ENCODE measurements at places on chromosomes 4 and X.

- DNase-seq, result no peak
Observed at GRCh38 chr4:82450966-82451755, 20.8 kb downstream of the ENOPH1 start.

DNA sequence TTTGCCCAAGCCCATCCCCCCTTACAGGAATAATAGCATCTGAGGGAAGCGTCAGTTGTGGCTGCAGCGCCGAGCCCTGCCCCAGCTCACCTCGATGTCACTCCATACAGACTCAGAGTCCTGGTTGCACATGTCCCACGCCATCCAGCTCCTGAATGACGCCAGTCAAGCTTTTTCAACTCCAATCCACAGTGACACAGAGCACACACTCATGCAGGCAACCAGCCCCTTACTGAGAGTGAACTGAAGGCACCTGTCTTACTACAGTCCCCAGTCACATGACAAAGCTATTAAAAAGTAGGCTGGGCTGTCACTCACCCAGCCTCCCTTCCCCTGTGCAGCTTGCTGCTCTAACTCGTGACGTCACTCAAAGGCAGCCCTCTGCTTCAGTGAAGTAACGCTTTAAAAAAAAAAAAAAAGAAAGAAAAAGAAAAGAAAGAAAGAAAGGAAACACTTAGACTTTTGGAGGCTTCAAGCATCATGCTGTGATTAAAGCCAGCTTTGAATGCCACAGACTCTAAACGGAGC is at the start of gene PPARGC1A:
PPARGC1A (minus strand) TSS at position 234 of the 528 bp plus-strand sequence; CDS start at position 144, 90 bp downstream.
- DNase-seq, result no peak

DNA sequence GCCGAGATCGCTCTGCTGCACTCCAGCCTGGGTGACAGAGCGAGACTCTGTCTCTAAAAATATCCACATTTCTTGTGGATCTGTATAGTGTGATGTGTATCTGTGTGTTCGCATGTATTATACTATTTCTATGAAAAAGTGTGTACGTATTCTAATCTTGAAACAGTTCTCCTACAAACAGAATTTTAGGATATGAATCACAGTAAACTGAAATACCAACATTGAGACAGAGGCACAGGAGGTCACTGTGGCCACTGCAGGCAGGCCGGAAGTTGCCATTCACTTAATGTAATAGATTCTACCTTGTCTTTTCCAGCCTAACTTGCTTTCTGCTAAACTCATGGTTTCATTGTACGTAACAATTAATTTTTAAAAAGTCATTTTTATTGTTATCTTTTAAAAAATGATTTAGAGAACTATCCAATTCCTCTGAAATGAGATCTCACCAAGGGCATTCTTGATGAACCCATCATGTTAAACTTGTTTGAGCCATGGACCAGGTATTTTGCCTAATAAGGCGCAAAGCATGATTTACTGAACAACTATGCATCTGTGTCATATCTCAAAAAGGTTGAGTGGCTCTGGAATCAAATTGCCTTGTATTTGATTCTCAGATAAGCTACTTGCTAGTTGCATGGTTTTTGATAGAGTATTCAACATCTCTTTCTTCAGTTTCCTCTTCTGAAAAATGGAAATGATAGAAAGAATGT is 154.9 kb upstream of the GYPA start:
- no peak for DNase-seq

- no peak for DNase-seq
Observed at GRCh38 chr4:89253311-89253710, 54.3 kb downstream of the GPRIN3 start.

DNA sequence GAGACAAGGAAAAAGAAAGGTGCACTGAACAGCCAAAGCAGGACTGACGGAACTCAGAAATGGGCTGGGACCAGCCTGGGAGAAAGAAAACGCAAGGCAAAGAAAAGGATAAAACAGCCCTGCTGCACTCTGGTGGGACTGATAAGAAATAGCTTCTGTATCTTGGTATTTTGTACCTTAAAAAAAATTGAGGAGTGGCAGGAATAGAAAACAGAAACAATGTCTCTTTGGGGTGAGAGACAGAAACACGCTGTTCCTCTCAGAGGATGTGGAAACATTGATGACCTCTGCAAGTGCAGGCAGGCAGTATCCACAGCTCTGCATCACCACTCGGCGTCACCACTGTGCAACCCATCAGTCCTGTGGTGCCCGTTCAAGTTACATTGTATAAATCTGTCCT is 152.5 kb upstream of the SPRY1 start:
- no peak for DNase-seq

- no peak for DNase-seq
Observed at GRCh38 chr4:156764846-156765245, 206.8 kb downstream of the PDGFC start.

DNA sequence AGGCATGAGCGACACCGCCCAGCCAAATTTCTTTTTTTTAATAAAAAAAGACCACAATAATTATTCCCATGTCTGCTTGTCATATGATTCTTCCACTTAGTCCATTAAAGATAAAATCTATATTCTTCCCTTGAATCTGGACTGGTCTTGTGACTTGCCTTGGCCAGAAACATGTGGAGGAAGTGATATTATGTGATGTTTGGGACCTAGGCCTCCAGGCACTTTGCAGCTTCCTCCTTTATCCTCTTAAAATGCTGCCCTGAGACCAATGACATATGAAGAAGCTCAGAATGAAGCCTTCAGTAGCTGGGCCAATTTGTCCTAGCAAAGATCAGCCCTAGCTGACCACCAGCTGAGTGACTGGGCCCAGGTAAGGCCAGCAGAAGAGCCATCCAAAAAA is 250.0 kb downstream of the INPP4B start:
- no peak for DNase-seq

- no peak for DNase-seq
Observed at GRCh38 chr4:188714501-188714900, 575.3 kb downstream of the TRIML1 start.

- no peak for DNase-seq
Observed at GRCh38 chr4:66404141-66404540, 733.9 kb upstream of the EPHA5 start.

DNA sequence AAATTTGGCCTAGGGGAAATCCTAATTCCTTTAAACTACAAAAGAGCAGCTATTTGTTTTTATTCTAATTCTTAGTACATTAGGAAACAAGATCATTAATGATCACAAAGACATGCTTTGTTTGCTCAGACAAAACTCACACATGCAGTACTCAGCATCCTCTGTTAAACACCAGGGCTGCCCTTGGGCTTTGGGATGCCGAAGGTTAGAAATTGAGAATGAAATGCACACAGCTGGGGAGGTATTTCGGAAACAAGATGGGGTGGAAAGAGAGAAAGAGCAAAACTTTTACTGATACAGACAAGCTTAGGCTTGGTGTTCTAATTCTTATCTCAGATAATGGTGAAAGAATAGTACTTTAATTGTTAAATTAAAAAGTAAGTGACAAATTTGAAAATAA is 222.6 kb downstream of the DCTD start:
- DNase-seq, result no peak

DNA sequence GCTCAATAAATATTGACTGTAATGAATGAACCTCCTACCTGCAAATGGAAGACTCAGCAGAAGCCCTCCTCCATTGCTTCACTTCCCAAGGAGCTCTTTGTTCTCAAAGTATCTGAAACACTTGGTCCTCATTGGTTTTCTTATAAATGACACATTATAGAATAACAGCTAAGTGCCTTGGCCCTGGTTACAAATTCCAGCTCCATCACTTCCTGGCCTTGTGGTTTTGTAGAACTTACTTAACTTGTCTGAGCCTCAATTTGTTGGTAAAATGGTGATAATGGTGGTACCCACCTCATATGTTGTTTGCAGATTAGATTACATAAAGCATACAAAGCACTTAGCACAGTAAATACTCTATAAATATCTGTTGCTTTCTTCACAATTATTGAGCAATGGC is 25.2 kb upstream of the SMIM20 start:
- DNase-seq, result no peak

DNA sequence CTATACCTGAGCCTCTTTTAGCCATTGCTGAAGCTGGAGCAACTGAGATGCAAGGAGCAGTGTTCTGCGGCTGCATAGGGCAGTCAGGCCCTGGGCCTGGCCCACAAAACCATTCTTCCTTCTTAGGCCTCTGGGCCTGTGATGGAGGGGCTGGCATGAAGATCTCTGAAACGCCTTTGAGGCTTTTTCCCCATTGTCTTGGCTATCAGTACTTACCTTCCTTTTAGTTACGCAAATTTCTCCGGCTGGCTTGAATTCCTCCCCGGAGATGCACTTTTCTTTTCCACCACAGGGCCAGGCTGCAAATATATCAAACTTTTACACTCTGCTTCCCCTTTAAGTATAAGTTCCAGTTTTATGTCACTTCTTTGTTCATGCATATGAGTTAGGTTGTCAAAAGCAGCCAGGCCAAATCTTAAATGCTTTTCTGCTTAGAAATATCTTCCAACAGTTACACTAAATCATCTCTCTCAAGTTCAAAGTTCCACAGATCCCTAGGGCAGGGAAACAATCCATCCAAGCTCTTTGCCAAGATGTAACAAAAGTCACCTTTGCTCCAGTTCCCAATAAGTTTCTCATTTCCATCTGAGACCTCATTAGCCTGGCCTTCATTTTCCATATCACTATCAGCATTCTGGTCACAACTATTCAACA is 194.4 kb upstream of the PCDH7 start:
- no peak for DNase-seq

GRCh38 chr4:137076908-137077307 is 455.4 kb downstream of the PCDH18 start:
- no peak for DNase-seq

- DNase-seq, result no peak
Observed at GRCh38 chr4:48667148-48667547, 112.9 kb downstream of the FRYL start.

DNA sequence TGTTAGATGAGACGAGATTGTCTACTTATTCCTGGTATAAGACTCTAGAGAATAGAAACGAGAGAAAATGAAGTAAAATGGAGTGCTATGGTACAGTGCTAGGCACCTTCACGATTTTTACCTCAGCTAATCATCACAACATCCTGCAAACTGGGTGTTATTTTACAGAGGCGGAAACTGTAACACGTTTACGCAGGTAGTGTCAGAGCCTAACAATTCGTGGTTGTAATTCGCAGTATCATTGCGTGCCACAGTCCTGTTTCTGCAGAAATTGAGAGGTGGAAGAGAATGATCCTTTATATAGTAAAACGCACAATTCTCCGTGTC is 383 bp upstream of the TBC1D19 start:
- DNase-seq, result no peak

- DNase-seq, result no peak
Observed at GRCh38 chr4:159144112-159144694, 41.3 kb downstream of the RAPGEF2 start.
